Omental fat pad (tissue), 4 donors: ENCODE measurements at places on chromosomes 6 and 20.

DNA sequence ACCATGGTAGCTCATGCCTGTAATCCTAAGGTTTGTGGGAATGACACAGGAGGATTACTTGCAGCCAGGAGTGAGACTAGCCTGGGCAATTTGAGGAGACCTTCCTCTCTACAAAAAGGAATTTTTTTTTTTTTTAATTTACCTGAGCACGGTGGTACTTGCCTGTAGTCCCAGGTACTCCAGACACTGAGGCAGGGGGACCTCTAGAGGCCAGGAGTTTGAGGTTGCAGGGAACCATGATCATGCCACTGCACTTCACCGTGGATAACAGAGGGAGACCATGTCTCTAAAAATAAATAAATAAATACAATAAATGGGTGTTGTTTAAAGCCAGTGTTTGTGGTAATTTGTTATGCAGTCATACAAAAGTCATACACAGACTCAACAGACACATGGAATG lies 2.4 kb upstream of the HLA-F start:
- no peak for DNase-seq

DNA sequence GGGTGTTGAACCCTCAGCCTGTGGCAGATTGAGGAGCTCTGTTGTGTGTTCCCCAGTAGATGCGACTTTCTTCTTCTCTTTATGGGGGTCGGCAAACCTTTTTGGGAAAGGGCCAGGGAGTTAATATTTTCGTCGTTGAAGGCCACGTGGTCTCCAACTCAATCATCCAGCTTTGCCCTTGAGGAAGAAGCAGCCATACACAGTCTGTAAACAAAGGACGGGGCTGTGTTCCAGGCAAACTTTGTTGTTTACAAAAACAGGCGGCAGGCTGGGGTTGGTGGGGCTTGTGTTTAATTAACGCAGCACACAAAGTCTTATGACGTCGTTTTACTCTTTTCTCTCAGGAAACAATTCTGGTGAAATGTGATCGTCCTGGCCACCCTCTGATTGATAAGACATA lies 20.2 kb downstream of the KIF25 start:
- no peak for DNase-seq

DNA sequence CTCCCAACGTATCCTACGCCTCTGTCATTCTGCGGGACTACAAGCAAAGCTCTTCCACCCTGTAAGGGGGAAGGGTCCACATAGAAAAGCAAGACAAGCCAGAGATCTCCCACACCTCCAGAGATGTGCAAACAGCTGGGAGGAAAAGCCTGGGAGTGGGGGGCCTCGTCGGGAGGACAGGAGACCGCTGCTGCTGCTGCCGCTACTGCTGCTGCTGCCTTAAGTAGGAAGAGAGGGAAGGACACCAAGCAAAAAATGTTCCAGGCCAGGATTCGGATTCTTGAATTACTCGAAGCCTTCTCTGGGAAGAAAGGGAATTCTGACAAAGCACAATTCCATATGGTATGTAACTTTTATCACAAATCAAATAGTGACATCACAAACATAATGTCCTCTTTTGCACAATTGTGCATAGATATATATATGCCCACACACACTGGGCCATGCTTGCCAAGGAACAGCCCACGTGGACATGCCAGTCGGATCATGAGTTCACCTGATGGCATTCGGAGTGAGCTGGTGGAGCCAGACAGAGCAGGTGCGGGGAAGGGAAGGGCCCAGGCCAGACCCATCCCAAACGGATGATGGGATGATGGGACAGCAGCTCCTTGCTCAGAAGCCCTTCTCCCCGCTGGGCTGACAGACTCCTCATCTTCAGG lies 108.8 kb upstream of the RAB32 start:
- DNase-seq, result no peak

- no peak for DNase-seq
These were observed 32.7 kb downstream of the OGFRL1 start for GRCh38 chr6:71321314-71321713.

GRCh38 chr20:62656197-62656918 lies 14.1 kb downstream of the SLCO4A1 start:
- no peak for DNase-seq

- no peak for DNase-seq
These were observed 24.9 kb downstream of the TGM2 start for GRCh38 chr20:38139977-38140753.

DNA sequence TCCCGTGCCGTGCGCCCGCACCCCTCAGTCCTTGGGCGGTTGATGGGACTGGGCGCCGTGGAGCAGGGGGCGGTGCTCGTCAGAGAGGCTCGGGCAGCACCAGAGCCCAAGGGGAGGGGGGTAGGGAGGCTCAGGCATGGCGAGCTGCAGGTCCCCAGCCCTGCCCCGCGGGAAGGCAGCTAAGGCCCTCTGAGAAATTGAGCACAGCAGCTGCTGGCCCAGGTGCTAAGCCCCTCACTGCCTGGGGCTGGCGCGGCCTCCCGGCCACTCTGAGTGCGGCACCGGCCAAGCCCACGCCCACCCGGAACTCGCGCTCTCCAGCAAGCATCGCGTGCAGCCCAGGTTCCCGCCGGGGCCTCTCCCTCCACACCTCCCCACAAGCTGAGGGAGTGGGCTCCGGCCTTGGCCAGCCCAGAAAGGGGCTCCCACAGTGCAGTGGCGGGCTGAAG lies 16.4 kb downstream of the SOX4 start:
- DNase-seq, result no peak

GRCh38 chr6:110392727-110393126 lies 22.6 kb downstream of the DDO start:
- no peak for DNase-seq

GRCh38 chr6:27591699-27592480 lies 119.0 kb upstream of the ZNF184 start:
- no peak for DNase-seq

DNA sequence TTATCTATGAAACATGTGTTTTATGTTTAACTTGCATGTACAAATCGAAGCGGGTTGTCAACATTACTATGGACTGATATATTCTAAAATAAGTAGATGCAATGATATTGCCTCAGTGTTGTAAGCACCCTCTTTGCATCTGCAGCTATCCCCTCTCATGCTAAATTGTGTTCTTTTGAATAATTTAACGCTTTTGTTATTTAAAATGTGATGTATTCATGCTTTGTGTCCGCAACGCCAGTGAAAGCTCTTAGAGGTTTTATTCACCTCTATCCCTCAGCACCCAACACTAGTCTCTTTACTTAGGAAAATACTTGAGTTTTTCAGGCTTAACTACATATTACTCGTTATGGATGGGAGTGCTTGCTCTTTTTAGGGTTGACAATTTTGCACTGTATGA lies 173.7 kb upstream of the ID4 start:
- no peak for DNase-seq

DNA sequence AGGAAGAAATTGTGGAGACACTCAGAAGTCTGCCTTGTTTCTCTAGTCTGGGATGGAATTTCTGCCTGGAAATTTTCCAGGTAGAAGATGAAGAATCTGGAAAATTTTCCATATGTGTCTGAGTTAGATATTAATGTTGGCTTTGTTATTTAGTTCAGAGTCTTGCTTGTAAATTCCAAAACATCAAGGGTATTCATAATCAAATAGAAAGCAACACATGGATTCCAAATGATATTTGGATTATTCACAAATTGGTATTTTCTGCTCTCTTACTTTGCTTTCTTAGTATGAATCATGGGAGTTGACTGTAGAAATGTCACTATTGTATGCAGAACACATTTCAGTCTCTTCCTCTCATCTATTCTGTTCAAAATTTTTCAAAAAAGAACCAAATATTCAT lies 116.0 kb downstream of the GRIK2 start:
- no peak for DNase-seq

- DNase-seq, result no peak
These were observed 26.5 kb upstream of the ABT1 start for GRCh38 chr6:26570027-26570809.

- DNase-seq, result no peak
These were observed 17.8 kb upstream of the SCAF8 start for GRCh38 chr6:154715446-154715845.

DNA sequence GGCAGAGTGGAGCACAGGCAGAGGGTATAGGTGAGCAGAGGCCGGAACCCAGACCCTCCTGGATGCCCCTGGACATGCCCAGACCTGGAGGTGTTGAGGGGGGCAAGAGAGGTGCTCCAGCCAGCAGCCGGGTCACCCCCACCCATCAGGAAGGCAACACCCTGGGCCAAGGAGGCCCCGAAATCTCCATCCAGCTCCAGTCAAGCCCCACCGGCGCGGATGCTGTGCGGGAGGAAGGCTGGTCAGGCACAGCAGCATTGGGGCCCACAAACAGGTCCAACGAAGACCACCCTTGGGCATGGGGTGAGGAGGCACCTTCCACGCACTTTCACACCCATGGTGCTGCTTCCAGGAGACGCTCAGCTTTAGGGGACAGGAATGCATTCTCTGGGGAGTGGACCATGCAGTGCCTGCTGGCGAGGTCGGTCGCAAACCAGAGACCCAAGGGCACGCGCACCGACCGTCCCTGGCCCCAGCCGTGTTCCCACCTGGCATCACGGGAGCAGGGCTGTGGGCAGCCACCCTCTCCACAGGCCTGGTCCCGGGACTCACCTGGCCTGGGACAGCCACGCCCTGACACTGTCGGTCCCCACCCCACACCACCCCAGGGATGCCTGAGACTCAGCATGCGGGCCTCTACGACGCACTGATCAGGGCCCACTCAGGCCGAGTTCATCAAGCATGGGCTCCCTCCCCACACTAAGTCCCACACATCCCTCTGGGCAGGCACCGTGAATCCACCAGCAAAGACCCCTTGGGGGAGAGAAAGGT lies 43.6 kb upstream of the ZBP1 start:
- DNase-seq, result no peak

DNA sequence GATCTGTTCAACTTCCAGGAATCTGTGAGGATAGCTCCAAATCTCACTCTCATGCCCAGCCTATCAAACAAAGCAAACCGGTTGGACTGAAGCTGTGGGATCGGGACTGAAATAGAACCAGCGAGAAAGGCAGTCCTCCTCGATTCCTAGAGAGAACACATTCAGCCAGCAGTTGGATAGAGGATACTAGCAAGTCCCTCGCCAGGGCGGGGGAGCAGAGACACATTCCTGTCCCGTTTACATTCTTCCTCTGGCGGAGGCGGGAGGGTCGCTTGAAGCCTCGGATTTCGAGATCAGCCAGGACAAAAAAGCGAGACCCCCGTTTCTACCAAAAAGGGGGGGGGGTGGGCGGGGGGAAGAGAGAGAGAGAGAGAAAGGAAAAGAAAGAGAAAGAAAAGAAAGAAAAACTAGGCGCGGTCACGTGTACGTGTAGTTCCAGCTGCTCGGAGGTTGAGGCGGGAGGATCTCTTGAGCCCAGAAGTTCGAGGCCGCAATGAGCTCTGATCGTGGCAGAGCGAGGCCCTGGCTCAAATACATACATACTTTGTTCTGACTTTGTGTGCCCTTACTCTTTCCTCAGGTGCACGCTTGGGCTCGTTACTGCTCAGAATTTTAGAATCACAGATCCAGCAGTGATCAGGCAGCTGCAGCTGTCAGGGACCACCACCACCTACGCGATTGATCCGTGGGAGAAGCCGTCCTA lies 19.5 kb downstream of the ZNF311 start:
- no peak for DNase-seq

GRCh38 chr20:46399401-46399800 lies 7.0 kb downstream of the ELMO2 start:
- no peak for DNase-seq

DNA sequence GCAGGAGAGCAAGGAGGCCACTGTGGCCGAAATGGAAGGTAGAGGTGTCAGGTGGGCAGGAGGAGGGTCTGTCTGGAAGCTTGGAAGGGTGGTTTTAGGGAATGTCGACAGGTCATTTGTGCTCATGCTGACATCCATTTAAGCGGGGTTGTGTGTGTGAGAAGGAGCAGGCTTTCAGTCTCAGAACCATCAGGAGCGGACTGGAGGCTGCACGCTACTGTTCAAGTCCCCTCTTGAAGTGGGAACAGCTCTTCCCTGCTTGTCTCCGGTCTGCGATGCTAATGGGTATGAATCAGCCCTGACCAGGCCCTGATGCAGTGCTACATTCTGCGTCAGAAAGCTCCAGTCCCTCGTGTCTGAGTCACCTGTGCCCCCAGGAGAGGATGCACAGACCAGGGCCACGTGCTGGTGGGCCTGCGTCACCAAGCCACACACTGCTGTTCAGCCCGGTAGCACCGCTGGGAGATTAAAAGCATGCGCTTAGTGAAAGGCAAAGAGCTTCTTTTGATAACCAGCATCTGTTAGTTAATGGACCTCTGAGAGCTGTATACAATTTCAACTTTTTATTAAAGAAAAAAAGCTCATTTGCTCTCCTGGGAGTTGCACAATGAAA lies 58.0 kb downstream of the APCDD1L start:
- no peak for DNase-seq

DNA sequence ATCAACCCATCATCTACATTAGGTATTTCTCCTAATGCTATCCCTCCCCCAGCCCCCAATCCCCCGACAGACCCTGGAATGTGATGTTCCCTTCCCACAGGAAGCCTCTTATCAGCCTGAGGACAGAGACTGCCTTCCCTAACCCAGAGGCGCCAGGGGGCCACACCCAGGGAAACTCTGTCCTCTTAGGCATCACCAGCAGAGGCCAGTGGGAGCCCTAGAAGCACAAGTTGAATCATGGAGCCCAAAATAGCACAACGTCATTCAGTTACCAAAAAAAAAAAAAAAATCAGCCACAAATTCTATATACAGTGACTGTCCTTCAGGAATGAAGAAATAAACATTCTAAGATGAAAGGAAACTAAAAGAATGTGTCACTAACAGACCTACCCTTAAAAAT lies 625.7 kb downstream of the TFAP2A start:
- no peak for DNase-seq

DNA sequence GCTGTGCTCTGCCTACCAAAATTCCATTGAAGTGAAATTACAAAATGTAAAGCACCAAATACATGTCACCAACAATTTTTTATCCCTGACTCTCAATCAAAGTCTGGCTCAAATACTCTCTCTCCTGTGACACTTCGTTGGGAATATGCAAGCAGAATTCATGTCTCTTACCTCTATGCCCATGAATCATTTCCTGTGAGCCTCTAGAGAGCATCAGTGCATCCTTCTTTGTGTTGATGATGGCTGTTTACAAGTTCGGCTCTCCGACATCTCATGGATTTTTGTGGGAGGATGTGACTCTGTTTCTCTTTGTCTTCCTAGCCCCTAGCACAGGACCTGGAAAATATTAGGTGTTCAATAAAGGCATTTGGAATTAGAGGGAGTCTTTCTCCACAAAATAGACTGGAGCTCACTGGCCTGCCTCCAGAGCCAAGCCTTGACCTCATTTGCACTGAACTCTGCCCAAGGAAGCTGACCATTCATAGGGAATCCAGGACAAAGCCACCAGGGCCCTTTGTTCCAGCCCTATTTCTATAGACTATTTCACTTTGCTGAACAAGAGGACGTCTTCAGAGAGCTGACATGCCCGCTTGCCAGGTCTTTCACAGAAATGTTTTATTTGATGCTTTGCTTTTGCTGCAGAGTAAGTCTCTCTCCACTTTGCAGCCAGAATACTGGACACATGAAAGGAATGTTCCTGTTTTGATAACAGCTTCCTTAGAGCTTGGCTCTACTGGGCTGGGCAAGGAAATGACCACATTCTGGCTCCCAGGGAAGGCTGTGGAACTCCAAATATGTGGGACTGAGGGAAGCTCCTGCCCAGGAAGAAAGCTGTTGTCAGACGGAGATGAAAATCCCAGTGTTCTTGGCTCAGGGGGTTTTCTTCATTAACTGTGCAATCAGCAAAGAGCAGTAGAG lies 194.5 kb upstream of the CDYL start:
- no peak for DNase-seq

- DNase-seq, result no peak
These were observed 84.4 kb downstream of the MAP7 start for GRCh38 chr6:136465766-136466303.
